ENCODE measurements at places on chromosomes 4 and X. TPM values are rescaled to one million over a fixed set of nuclear protein-coding genes. Genes with fewer than 3 reads are reported as not detected.

Gene IL1RAPL1
- 0.46 TPM for total RNA-seq

Gene GCNA
- total RNA-seq = 1.5 TPM

Gene GLRA3
- total RNA-seq = not detected

Gene WWC2
- 26.3 TPM for total RNA-seq

Gene SPON2
- 388 TPM for total RNA-seq

Gene PABPC1L2A
- total RNA-seq = not detected

Gene SMR3B
- not detected for total RNA-seq

Gene NKX3-2
- not detected for total RNA-seq

Gene CC2D2A
- 23.2 TPM for total RNA-seq

Gene SERPINA7
- total RNA-seq = not detected

Gene PSAPL1
- total RNA-seq = not detected

Gene ART3
- total RNA-seq = 0.09 TPM

Gene GPR78
- total RNA-seq = 3.0 TPM

Gene DUSP21
- not detected for total RNA-seq

Gene STAP1
- total RNA-seq = not detected

Gene ARHGAP4
- 1.3 TPM for total RNA-seq

Gene ATP1B4
- not detected for total RNA-seq

Gene TRIML2
- total RNA-seq = 0.14 TPM

Gene AKAP14
- total RNA-seq = not detected

Gene HSFX4
- not detected for total RNA-seq

Gene TTC29
- not detected for total RNA-seq

Gene PPP4R3C
- total RNA-seq = not detected

Gene SLITRK2
- not detected for total RNA-seq

Gene NUDT11
- 17.7 TPM for total RNA-seq

Gene ELF2
- total RNA-seq = 34.9 TPM

Gene TMPRSS11B
- not detected for total RNA-seq

Gene ARMCX6
- total RNA-seq = 29.9 TPM

Gene SCRG1
- 0.85 TPM for total RNA-seq

Gene AMER1
- 1.00 TPM for total RNA-seq

Gene BEND4
- 0.09 TPM for total RNA-seq
